ENCODE measurements at places on chromosomes 16 and 17. TPM values are rescaled to one million over a fixed set of nuclear protein-coding genes. Genes with fewer than 3 reads are reported as not detected.

KLHL10 gene
- not detected for total RNA-seq

PRSS33 gene
- total RNA-seq: 0.22 TPM

SHPK gene
- total RNA-seq: 17.0 TPM

WDR81 gene
- total RNA-seq: 23.7 TPM

CFDP1 gene
- 34.2 TPM for total RNA-seq

GLP2R gene
- not detected for total RNA-seq

DNA sequence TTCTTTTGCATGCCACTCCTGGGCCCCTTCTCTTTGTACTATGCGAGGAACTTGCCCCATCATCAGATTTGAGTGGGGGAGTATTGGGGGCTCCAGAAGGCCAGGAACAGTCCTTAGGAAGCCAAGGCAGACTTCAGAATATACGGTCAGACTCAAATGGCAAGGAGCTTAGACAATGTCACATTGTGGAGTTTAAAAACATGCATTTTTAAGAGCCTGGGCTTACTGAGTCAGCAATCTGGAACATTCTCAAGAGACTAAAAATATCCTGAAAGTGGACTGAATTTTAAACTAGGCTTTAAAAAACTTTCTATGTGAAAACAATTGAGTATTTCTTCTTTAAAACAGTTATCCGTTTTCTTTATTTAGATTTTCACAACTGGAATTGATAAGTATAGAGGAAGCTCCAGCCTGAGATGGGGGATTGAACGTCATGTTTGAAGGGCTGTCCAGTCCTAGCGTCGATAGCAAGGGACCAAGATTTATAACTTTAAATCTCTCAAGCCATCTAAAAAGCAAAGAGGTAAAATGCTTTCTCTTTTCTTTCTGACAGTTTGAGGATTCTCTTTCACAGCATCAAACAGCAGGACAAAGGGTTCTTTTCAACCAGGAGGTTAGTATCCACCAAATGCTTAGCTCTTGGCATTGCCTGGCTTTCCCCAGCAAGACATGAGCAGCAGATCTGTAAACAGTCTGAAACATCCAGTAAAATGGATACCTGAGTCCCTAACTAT lies 45.8 kb upstream of the CDRT4 start:
- no peaks in the 10 kb centered on the region for H3K4me1 ChIP-seq
- no peak overlapping the region for H3K27ac ChIP-seq
- no peak overlapping the region for H3K4me3 ChIP-seq
- H3K36me3 ChIP-seq: peaks cover 8% of the 10 kb centered on the region
- DNase-seq: no peak

DNA sequence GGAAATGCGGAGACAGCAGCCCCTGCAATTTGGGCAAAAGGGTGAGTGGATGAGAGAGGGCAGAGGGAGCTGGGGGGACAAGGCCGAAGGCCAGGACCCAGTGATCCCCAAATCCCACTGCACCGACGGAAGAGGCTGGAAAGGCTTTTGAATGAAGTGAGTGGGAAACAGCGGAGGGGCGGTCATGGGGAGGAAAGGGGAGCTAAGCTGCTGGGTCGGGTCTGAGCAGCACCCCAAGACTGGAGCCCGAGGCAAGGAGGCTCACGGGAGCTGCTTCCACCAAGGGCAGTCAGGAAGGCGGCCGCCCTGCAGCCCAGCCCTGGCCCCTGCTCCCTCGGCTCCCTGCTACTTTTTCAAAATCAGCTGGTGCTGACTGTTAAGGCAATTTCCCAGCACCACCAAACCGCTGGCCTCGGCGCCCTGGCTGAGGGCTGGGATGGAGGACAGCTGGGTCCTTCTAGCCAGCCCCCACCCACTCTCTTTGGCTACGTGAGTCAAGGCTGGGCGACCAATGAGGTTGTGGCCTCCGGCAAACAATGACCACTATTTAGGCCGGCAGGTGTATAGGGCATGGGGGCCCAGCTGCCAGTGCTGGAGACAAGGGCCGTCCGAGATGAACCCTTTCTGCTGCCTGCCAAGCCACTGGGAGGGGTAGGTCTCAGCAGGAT lies 507 bp downstream of the SERPINF1 start:
- no peaks in the 10 kb centered on the region for H3K36me3 ChIP-seq
- H3K27me3 ChIP-seq: no peaks in the 10 kb centered on the region
- H3K4me1 ChIP-seq: peaks cover 33% of the 10 kb centered on the region
- peak overlapping the region; percentile 38 for H3K27ac ChIP-seq
- no peak for DNase-seq
- H3K4me3 ChIP-seq: no peak overlapping the region

DNA sequence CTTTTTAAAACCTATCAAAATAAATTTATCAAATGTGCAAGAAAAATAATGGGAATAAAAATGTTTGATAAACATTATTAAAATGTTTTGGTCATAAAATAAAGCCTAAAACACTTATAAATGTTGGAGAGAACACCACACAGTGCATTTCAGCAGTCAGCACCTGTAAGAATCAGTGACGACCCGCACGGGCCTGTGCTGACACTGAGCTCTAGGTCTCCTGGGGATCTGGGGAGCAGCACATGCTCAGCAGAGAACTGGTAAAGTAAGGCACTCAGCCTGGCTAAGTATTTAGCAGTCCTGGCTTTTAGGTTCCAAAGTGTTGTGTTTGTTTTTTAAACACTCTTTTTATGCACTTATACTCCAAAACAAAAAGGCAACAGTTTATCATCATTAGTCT lies 46.9 kb downstream of the HELZ start:
- DNase-seq: no peak
- no peaks in the 10 kb centered on the region for H3K27me3 ChIP-seq
- H3K36me3 ChIP-seq: peaks cover 22% of the 10 kb centered on the region
- H3K4me1 ChIP-seq: no peaks in the 10 kb centered on the region
- no peak overlapping the region for H3K4me3 ChIP-seq

GRCh38 chr17:74408262-74408661 lies 23.6 kb upstream of the GPRC5C start:
- H3K4me3 ChIP-seq: no peak overlapping the region
- no peaks in the 10 kb centered on the region for H3K4me1 ChIP-seq
- H3K27me3 ChIP-seq: no peaks in the 10 kb centered on the region
- H3K36me3 ChIP-seq: no peaks in the 10 kb centered on the region

- peaks cover 14% of the 10 kb centered on the region for H3K27me3 ChIP-seq
- H3K4me3 ChIP-seq: no peak overlapping the region
- H3K27ac ChIP-seq: no peak overlapping the region
- no peak for DNase-seq
Measured at GRCh38 chr17:8401107-8401506, 3.5 kb upstream of the RNF222 start.

DNA sequence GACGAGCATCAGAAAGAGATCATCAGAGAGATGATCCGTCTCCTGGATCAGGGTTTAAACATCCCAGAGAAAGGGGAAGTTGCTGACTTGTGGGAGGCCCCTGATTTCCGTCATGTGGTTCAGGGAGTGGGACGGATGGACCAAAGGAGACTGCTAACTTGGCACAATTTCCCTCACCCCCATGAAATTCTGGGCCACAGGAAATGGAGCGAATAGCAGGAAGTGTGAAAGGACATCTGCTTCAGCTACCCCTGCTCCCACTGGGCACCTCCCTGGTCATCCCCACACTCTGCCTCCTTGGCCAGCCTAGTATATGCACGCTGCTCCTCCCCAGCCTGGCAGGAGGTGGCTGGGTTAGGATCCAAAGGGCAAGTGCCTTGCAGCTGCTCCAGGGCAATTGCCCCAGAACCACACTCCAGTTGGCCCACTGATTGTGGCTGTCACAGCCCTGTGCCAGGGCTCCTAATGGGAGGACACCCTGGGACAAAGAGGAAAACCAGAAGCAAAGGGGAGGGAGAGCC lies 1.3 kb downstream of the ARRB2 start:
- H3K27ac ChIP-seq: peak overlapping the region; percentile 77
- H3K36me3 ChIP-seq: peaks cover 6% of the 10 kb centered on the region
- H3K27me3 ChIP-seq: no peaks in the 10 kb centered on the region
- H3K4me1 ChIP-seq: peaks cover 51% of the 10 kb centered on the region
- DNase-seq: no peak
- H3K4me3 ChIP-seq: peak overlapping the region; percentile 86

DNA sequence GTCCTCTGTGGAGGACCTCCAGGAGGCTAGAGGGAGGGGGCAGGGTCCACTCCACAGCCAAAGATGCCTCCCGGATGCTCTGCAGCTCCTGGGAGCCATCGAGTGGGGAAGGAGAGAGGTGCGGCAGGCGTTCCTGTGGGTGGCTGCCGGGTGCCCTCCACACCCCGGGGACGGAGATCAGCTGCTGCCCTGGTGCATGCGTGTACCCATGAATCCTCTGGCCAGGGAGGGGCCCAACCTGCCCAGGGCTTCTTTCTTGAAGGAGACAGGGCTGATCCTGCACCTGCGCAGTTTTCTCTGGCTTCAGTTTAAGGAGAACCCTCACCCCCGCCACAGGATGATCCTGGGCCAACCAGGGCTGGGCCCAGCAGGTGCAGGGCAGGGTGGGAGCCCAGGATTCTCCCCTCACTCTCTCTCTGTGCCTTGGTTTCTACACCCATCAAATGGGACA lies 33.5 kb upstream of the DOC2B start:
- no peaks in the 10 kb centered on the region for H3K27me3 ChIP-seq
- no peak overlapping the region for H3K4me3 ChIP-seq
- no peak overlapping the region for H3K27ac ChIP-seq
- no peak for DNase-seq
- H3K4me1 ChIP-seq: no peaks in the 10 kb centered on the region
- no peaks in the 10 kb centered on the region for H3K36me3 ChIP-seq

DNA sequence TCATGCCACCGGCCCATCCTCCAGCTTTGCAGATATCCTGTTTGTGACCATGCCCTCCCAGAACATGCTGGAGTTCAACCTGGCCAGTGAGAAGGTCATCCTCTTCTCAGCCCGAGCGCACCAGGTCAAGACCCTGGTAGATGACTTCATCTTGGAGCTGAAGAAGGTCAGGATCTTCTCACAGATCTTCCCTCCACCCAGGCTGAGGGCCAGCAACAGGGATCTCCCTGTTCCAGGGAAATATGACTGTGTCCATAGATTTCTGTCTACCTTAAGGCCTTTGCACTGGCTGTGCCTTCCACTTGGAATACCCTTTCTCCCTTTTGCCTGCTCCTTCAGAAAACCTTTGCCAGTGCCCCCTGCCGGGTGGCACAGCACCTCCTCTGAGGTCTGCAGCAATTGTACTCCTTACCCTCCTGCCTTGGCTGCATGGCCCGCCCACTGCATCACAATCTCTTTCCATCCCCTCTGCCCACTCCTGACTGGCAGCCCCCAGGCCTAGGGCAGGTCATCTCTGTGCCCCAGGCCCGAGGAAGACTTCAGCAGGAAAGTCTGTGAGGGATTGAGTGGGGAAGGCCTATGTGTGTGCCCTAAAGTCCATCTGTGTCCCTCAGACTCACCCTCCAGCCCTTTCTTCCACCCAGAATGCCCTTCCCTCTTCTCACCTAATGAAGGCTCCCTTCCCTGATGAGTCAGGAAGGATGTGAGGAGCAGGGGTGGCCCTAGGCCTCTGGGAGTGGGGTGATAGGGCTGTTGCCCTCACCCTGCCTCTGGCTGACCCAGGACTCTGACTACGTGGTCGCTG lies 27.3 kb upstream of the ALKBH5 start:
- H3K4me1 ChIP-seq: peaks cover 7% of the 10 kb centered on the region
- DNase-seq: no peak
- H3K27me3 ChIP-seq: no peaks in the 10 kb centered on the region
- H3K27ac ChIP-seq: no peak overlapping the region
- no peaks in the 10 kb centered on the region for H3K36me3 ChIP-seq
- H3K4me3 ChIP-seq: no peak overlapping the region

- no peaks in the 10 kb centered on the region for H3K36me3 ChIP-seq
- H3K4me1 ChIP-seq: no peaks in the 10 kb centered on the region
Measured at GRCh38 chr17:610276-610675, 104.4 kb downstream of the VPS53 start.

DNA sequence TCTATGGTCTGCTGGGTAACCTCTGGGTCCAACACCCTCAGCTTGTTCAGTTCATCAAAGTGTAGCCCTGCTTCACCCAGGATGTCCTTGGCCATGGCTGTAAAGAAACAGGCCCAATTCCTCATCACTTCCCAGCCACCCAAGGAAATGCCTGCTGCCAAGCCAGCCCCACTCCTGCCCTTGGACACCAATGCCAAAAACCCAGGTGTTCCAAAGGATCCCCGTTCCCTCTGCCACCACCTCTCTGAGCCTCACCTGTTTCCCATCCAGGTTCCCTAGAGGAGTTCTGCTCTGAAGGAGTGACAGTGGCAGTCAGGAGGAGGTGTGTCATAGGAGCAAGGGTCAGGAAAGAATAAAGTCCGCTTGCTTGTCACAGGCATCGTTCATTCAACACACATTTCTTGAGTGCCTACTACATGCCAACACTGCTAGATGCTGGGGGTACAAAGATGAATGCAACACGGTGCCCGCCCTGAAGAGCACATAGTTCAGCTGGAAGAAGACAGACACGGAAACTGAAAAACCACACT lies 3.3 kb downstream of the IFT20 start:
- H3K36me3 ChIP-seq: peaks cover 12% of the 10 kb centered on the region
- peaks cover 23% of the 10 kb centered on the region for H3K4me1 ChIP-seq
- H3K27me3 ChIP-seq: no peaks in the 10 kb centered on the region
- no peak overlapping the region for H3K27ac ChIP-seq
- H3K4me3 ChIP-seq: no peak overlapping the region
- DNase-seq: no peak

GRCh38 chr16:54112451-54113206 lies 174.0 kb downstream of the IRX3 start:
- H3K27me3 ChIP-seq: no peaks in the 10 kb centered on the region
- no peak overlapping the region for H3K27ac ChIP-seq
- no peaks in the 10 kb centered on the region for H3K4me1 ChIP-seq
- DNase-seq: no peak
- H3K4me3 ChIP-seq: no peak overlapping the region

GRCh38 chr17:29085223-29085622 lies 42.3 kb downstream of the PIPOX start:
- no peak for DNase-seq
- no peak overlapping the region for H3K4me3 ChIP-seq
- H3K27ac ChIP-seq: no peak overlapping the region
- H3K4me1 ChIP-seq: no peaks in the 10 kb centered on the region

- no peak overlapping the region for H3K4me3 ChIP-seq
- H3K27me3 ChIP-seq: no peaks in the 10 kb centered on the region
- H3K36me3 ChIP-seq: no peaks in the 10 kb centered on the region
Measured at GRCh38 chr16:47492428-47493377, 31.6 kb downstream of the PHKB start.

GRCh38 chr17:40485851-40486521 lies 15.4 kb downstream of the TNS4 start:
- no peaks in the 10 kb centered on the region for H3K36me3 ChIP-seq
- H3K27ac ChIP-seq: no peak overlapping the region
- no peak overlapping the region for H3K4me3 ChIP-seq
- no peaks in the 10 kb centered on the region for H3K27me3 ChIP-seq

DNA sequence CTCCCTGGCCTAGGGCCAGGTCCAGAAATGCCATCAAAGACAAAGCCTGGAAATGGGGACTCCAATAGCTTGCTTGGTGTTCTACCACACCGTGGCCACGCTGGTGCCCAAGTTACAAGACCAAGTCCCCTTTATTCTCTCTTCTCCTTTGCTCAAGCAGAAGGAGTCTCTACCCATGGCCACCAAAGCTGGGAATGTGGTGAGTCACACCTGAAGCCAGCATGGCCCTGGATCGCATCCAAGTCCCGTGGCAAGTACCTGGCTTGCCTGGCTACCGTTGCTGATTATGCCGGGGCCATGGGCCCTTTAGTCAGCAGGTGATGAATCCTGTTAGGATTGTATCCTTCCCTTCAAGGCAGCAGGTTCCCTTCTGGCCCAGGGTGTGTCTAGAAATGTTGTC lies 260.0 kb downstream of the HAPSTR1 start:
- no peaks in the 10 kb centered on the region for H3K4me1 ChIP-seq
- H3K27me3 ChIP-seq: no peaks in the 10 kb centered on the region
- no peaks in the 10 kb centered on the region for H3K36me3 ChIP-seq

GRCh38 chr16:73002866-73003265 lies 45.1 kb downstream of the ZFHX3 start:
- no peaks in the 10 kb centered on the region for H3K4me1 ChIP-seq
- no peaks in the 10 kb centered on the region for H3K36me3 ChIP-seq
- no peak for DNase-seq
- no peak overlapping the region for H3K4me3 ChIP-seq
- no peak overlapping the region for H3K27ac ChIP-seq
